ENCODE measurements at places on chromosomes 16 and 17. TPM values are rescaled to one million over a fixed set of nuclear protein-coding genes. Genes with fewer than 3 reads are reported as not detected.

RAMP2 gene
- total RNA-seq = 39.3 TPM

DNA sequence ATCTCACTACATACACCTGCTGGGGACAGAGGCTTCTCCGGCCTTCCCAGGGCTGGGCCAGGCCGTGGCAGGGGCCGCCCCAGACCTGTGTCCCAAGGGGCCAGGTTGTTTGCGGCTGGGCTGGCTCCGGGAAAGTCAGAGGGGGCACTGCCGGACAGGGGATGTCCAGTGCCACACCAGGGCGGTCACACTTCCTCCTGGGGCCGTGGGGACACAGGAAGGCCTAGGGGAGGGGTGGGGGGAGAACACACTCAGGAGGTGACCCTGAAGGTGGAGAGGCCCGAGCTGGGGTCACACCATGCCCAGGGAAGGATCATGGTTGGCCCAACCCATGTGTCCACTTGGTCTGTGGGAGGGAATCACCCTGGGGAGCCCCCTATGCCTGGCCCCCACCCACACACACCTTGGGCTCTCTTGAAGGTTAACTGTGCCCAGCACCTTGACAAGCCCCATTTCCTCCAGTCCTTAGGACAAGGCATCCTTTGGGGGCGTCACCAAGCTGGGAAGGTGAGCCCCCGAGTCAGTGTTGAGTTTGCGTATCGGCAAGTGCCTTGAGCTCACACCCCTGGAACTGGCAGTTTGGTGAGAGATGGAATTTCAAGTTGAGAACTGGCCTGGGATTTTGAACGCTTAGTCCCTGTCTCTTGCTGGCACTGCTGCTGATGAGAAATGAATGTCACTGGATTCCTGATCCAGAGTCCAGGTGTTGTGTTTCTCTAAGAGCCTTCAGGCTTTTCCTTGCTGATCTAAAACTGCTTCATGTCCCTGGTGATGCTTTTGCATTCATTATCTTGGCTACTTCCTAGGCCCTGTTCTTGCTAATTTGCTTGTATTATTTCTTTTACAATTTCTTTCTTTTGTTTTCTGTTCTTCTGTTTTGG, 7.7 kb upstream of the ACTG1 start:
- peak; percentile 23 for DNase-seq

SEPTIN12 gene
- total RNA-seq = not detected

GRCh38 chr16:79307214-79307613, 293.3 kb downstream of the MAF start:
- DNase-seq = peak; percentile 62

DNA sequence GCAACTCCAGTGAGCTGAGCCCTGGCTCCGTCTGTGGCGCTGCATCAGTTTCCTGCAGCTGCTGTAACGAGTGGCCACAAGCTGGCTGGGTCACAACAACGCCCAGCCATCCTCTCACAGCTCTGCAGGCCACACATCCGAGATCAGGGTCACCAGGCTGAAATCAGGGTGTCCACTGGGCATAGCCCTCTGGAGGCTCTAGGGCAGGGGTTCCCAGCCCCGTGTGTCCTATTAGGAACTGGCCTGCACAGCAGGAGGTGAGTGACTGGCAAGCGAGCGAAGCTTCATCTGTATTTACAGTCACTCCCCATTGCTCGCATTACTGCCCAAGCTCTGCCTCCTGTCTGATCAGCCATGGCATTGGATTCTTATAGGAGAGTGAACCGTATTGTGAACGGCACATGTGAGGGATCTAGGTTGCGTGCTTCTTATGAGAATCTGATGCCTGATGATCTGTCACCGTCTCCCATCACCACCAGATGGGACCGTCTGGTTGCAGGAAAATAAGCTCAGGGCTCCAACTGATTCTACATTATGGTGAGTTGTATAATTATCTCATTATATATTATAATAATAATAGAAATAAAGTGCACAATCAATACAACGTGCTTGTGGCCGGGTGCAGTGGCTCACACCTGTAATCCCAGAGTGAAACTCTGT, 176.5 kb downstream of the SEC14L1 start:
- DNase-seq = no peak

ABCA5 gene
- total RNA-seq = 27.0 TPM
